Mucosa of gallbladder (tissue), 1 donor: ENCODE measurements at places on chromosomes 7 and 10. TPM values are rescaled to one million over a fixed set of nuclear protein-coding genes. Genes with fewer than 3 reads are reported as not detected.

- no peak for DNase-seq
Measured at GRCh38 chr7:15593382-15593781, 31.6 kb upstream of the AGMO start.

DNA sequence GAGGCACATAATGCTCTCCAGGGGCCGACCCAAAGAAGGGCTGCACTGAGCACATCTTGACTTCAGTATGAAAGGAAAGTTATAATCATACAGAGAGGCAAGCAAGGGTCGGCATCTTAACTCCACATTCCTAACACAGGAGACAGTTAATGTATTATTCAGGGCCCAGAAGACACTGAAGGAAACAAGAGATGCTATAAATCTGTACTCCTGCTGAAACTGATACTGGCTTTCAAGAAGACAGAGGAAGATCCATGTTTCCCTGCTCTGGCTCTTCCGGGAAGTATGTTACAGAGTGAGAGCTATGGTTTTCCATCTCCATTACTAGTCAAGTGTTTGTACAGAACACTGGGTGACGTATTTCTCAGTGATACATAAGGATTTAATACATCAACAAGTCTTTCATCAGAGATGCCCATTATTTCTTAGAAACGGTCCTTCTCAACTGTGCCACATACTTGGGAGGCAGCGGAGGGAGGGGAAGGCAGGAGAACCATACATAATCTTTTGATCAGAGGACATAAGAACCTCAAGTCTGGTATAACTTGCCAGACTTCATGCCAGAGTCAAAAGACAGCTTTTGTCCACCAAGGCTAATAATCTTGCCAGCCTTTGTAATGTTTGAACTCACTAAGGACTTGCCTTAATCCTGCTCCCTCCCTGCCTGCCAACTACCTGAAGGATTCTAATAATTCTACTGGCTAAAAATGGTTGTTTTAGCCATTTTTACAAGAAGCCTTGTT, 58.1 kb downstream of the ENO4 start:
- no peak for DNase-seq

DNA sequence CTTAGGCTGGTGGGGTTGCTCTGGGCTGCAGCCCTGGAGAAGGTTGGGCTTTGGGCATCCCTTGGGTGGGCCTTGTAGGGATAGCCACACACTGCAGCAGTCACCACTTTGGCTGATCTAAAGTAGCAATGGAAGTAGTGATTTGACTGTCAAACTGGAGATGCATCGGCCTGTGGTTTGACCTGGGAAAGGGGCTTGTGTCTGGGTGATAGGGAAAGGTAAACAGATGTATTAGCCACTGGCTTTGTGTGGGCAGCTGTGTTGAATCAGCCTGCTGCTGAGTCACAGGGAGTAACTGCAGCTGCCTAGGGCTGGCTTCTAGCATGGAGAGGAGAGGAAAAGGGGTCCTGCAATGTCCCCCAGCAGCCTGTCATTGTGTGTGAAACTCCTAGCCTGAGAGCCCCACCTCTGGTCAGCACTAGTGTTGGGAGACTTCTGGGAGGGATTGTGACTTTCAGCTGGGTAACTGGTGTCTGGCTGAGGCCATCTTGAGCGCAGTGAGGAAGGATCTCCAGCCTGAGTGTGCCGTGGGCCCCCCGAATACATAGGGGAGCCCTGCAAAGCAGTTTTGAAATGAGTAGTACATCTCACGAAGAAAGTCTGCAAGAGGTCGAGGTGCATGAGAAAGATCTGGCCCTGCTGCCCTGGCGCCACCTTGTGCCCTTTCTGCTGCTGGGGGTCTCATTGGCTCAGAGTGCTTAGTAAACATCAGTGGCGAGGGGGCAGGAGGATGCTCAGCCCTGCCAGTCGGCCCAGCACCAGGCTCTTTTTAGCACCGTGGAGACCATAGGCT, 117.3 kb downstream of the FANK1 start:
- DNase-seq, result no peak

- no peak for DNase-seq
Measured at GRCh38 chr7:108147031-108147563, 16.9 kb upstream of the LAMB4 start.

GRCh38 chr10:86956195-86956847, 1.1 kb downstream of the MMRN2 start:
- no peak for DNase-seq

DNA sequence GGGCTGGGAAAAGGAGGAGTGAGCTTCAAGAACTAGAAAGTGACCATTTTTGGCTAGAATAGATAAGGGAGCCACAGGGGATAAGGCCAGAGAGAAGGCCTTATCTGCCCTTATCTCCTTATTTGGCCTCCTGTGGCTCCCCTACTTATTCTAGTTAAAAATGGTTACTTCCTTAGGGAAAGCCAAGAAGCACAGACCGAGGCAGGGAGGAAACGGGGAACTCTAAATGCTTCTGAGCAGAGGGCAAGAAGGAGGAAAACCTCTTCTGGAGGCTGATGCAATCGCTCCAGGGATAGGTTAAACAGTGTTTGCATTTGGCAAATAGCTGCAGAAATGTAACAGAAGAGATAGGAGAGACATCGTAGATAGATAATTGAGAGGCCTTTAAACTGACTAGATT, 18.6 kb downstream of the NRP1 start:
- no peak for DNase-seq

DNA sequence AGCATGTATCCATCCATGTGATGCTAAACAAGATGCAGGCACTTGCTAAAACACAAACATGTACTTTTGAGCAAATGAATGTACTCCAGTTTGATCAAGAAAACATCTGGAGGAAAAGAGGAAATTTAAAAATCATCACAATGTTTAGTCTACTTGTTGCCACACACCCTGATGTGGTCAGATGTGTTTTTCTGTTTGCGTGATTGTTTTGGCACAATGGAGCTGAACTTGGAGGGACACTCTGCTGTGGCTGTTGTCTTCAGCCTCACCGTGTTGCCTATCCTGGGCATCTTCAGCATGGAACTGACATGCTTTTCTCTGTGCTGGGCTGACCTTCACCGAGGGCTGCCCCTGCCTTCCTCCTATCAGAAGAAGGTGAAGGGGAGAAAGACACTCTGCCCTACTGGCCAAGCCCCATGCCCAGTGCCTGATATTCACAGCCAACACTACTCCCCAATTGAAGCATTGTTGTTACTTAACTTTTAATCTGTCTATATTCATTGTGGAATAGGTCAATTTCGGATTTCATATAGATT, 268.3 kb upstream of the IGFBP3 start:
- DNase-seq, result no peak

HMX3 gene
- 1.6 TPM for total RNA-seq

SLC26A3 gene
- total RNA-seq, result 856 TPM

GRM3 gene
- 0.09 TPM for total RNA-seq
